ENCODE measurements at places on chromosomes 12 and 14.

- DNase-seq, result no peak
Measured at GRCh38 chr14:55302367-55303124, 31.3 kb downstream of the FBXO34 start.

DNA sequence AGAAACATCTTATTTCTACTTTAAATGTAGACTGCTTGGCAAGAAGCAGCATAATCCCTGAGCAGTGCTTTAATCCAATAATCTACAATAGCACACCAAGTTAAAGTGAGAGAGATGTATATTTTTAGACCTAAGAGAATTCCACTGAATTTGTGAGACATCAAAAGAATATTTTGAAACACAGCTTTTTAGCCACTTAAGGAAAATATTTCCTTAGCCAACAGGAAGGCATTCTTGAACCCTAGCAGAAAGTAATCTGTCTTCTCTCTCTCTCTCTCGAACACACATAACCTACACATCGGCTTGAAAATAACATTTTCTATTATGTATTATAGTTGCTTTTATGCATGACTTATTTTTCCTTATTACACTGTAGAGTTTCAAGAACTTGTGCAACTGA, 34.0 kb downstream of the KITLG start:
- no peak for DNase-seq

DNA sequence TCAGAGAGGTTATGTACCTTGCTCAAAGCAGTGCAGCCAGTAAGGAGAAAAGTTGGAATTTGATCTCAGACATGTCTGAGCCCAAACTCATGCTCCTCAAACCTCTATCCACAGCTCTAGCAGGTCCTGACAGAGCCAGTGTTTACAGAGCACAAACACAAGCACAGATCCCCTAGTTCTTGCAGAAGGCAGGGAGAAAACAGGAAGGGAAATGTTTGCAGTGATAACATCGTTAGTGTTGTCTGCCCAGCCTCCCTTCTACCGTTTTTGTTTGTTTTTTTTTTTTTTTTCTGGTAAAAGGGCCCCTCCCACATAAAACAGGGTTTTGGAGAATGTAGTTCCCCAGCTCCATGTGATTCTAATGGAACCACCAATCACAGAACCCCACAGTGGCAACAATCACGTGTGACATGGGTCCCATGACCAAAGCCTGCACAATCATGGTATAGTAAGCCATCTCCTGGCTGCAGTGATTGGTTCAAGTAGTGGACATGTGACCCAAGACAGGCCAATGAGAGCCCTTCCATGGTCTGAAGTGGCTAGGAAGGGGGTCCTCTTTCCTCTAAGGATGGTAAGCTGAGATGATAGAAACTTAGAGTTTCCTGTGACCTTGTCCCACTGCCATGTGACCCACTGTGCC, 513.4 kb downstream of the MED13L start:
- no peak for DNase-seq

DNA sequence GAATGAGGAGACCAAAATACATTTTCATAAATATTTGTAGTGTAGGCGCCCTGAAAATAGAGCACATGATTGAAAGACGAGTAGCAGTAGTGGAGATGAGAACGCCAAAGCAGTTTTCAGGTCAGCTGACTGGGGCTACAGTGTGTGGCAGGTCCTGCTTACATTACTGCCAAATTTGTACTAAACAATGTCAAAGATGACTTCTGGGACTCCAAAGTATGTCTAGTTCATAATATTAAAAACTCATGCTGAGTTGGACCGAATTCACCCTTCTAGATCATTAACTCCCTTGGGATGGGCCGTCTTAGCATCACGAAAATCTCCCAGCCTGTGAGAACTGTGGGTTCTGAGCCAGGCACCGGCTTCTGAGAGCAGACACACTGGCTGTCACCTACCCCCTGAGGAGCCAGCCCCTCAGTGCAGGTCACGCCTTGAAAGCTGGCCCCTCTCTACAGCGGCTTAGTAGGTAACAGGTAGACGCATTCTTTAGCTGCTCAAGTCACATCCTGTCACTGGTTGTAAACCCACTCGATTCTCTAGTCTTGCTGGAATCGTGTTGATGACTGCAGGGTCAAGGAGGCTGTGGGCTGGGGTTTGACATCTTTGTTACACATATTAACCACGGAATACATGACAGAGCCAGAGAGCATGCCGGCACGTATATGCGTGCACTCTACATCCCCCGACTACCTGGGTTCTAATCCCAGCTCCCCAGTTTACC, 210.4 kb downstream of the ETV6 start:
- DNase-seq, result no peak

DNA sequence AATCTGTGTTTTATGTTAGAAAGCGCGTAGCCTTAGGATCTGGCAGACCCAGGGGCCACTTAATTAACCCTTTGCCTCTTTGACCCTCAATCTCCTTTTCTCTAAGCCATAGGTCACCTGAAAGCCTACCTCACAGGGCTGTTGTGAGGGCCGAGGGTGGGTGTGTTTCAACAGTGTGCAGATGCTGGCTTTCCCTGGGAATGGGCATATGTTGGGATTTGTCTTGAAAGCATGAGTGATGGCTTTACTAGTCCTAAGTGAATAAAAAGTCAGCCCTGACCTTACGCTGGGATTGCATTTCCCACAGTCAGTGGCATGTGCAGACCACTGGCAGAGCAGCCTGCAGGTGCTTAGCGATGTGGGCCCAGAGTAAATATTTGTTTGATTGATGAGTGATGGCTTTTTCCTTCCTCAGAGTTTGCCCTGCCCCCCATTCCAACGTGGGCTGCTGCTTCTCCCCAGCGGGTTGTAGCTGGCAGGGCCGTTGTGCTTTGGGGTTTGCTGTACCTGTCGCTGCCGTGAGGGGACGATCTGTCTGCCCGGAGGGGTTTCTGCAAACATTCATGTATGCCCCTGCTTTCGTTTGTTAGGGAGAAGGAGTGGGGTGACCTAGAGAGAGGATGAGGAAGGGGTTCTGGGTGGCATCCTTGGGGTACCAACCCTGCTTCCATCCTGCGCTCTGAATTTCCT, 31.5 kb downstream of the MEG3 start:
- DNase-seq, result no peak

DNA sequence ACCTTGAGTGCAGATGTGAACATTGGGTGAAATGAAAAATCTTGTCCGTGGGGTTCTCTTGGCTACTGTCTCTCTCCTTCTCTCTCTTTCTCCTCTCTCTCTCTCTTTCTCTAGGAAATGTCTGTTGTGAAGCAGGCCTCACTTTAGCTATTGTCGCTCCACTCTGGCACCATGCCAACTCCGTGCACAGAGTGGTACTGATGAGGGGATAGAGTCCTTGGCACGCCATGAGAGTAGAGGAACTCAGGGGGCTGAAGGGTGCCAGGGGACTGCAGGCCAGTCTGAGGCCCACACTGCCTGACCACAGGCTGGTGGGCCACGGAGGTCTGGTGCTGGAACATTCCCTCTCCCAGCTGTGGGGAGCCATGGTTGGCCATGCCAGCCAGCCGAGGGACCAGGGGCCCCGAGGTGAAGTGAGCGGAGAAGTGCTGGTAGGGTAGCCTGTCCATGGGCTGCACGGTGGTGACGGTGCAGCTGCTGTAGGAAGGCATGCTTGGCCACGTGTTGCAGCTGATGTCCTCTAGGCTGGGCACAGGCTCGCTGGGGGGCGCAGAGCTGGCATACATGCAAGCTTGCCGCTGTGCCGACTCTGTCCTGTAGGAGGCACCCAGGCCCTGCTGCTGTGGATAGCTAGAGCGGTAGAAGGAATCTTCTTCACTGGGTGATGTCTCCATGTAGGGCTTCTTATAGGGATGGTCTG, 50.4 kb downstream of the TBX5 start:
- DNase-seq, result no peak

DNA sequence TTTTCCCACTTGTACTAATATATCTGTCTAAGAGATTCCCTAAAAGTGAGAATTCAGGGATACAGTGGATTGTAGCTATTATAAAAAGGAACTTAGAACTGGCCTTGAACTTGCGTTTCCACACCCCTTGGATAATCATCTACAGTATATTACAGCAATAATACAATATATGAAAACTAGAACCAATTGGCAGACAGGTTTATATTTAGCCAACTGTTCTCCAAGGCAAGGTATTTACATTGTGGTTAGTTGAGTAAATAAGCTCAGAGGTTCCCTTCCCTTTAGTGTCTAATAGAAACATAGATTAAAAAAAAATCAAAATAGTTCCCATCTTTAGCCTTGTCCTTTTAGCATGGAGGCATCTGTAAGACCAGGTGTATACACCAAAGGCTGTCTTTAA, 42.1 kb downstream of the LIMA1 start:
- DNase-seq, result no peak

- no peak for DNase-seq
Measured at GRCh38 chr12:12518464-12518845, 44.2 kb downstream of the DUSP16 start.

DNA sequence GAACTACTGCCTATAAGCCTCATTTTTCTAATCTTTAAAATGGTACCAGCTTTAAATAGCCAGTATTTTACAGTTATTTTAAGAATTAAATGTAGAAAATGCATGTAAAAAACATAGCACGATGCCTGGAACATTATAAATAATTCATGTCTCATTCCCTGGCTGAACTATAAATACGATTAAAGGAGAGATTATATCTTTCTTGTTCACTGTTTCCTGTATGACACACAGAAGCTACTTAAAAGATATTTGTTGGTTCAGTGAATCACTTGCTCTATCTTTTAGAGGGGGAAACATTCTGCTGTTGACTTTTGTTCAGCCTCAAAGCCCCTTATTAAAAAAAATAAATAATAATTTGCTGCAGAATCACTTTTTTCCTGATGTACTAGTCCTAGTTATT, 406.9 kb downstream of the LRFN5 start:
- DNase-seq, result no peak

GRCh38 chr14:64760146-64760755, 56.0 kb downstream of the PLEKHG3 start:
- DNase-seq, result peak; percentile 63

DNA sequence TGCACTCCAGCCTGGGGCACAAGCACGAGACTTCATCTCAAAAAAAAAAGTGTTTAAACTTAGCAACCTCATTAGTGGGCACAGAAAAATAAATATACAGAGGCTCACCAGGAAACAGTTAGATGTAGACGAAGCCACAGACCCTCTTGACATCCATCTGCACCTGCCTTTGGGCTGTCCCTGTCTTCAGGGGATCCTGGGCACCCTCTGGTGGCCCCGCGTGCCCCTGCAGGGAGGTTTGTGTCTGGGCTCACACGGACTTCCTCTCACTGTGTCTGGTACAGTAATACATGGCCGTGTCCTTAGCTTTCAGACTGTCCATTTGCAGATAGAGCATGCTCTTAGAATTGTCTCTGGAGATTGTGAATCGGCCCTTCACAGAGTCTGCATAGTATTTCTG, 916.5 kb downstream of the TMEM121 start:
- no peak for DNase-seq

DNA sequence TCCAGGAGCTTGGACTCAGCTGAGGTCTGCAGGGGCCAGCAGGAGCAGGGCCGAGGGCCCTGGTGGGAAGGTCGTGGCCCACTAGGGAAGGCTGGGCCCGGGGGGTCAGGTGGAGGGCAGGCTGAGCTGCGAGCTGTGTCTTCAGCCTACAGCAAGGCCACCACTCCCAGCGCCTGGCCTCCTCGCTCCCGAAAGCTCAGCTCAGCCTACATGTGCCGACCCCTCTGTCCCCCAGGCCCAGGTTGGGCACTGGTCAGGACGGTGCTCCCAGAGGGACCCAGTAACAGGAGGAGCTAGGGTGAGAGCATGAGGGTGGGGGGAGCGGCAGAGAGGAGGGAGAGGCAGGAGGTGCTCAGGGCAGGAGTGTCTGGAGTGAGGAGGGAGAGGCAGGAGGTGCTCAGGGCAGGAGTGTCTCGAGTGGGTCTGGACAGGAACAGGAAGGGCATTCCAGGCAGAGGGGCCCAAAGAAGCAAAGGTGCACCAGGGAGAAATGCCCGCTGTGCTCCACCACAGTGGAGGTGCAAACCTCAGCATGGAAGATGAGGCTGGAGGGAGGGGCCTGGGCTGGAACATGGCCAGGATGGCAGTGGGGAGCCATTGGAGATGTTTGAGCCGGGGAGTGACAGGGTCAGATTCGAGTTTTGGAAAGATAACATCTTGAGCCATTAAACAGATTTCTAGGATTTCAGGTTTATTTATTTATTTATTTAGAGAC, 29.1 kb upstream of the GPR132 start:
- DNase-seq, result no peak

DNA sequence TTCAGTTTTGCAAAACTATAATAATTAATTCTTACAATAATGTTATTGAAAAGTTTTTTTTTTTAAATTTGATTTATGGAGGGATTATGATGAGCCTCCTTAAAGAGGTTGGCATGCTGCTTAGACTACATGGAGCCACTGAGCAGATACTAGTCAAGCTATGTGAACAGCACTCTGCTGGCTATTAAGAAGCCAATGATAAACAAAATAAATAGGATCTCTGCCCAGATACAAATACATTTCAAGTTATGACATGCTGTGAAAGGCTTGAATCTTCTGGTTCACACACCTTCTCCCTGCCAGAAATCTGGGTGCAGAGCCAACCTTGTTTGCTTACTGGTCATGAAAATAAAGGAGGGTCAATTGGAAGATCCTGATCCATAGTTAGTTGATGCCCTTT, 107.4 kb upstream of the NAV3 start:
- DNase-seq, result no peak

DNA sequence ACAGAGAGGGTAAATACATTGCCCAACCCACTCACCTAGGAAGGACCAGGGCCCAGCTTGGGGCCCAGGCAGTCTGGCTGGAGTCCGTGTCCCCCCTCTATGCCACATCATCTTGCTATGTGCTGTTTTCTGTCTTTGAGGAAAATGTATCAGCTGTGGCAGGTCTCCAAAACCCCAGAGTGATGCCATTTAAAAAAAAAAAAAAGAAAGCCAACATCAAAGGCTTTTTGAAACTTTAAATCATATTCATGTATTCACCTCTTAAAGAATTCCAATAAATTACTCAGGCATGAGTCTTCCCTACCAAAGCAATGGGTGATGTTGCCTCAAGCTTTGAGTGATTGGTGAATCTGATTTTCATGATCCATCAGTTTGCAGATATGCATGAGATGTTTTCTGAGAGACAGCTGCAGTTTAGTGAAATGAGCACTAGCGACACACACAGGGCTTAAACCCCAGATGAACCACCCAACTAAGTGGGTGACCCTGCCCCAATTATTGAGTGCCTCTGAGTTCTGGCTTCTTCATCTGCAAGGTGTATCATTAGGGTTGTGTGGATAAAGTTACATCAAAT, 6.1 kb downstream of the KRT81 start:
- DNase-seq, result no peak

DNA sequence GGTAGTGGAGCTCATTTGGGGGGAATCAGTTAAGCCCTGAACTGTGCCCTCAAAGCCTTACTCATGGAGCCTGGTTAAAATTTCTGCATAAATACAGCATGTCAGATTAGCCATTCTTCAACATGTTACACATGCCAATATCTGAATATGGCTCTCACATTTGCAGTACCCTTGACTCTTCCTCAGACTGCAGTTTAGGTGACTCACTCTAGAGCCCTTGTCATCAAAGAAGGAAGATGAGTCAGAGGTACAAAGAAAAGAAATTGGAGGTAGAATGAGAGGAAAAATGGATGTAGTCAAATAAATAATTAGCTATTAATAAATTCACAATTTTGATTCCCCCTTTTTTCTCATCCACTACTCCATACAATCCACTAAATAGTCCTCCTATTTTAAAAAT, 23.6 kb upstream of the OR4K2 start:
- DNase-seq, result no peak

Measured in AG20443 (cell line).